ENCODE measurements at places on chromosomes 7 and 10.

DNA sequence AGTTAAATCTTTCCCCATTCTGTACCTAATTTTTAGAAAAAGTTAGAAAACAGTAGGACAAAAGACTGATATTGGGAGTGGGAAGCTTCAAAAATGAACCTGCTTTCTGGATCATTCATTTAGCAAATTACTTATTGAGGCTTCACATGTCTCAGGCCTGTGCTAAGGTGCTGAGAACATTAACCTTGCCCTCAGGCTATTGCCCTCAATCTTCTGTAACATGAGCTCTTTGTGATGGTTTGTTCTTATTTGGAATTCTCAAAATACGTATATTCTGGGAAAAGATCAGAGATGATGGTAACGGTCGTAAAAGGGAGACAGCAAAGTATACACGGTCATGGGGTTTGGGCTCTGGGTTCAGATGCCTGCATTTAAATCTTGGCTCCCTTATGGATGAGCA is 39.5 kb upstream of the PRKG1 start:
- no peak for DNase-seq

DNA sequence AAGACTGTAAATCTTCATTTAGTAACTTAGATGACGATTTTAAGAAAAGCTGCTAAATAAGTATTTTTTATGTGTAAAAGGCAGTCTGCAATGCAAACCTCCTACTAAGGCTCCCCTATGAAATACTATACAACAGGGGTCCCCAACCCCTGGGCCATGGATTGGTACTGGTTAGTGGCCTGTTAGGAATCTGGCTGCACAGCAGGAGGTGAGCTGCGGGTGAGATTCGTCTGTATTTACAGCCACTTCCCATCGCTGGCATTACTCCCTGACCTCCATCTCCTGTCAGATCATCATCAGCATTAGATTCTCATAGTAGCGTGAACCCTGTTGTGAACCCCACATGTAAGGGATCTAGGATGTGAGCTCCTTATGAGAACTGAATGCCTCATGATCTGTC is 580.4 kb downstream of the MAGI2 start:
- no peak for DNase-seq

- DNase-seq, result no peak
Measured at GRCh38 chr7:20593501-20593900, 22.0 kb upstream of the ABCB5 start.

DNA sequence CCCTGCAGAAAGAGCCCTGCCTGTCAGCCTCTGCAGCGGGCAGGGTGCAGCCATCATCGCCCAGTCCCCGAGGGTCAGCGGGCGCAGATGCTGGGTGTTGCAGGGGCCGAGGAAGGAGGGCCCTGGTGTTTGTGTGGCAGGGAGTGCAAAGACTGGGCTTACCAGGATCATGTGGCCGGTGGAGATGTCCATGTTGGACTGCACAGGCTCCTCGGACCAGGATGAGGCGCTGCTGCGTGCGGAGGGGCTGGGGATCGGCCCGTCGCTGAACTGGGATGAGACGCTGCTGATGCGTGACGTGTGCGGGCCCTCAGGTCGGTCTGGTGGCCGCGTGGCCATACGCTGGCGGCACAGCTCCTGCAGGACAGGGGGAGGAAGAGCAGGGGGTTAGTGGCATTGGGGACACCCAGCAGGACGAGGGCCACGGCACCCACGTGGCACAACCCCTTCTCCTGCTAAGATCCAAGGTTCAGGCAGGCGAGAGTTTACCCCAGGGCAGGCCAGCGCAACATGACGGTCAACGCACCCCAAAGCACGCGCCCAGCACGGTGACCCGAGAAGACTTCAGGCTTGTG is 319.5 kb downstream of the DNAJB6 start:
- DNase-seq, result no peak

GRCh38 chr7:47568547-47568946 is 13.4 kb downstream of the TNS3 start:
- no peak for DNase-seq

- no peak for DNase-seq
Measured at GRCh38 chr7:121053219-121053618, 64.7 kb downstream of the CPED1 start.

- no peak for DNase-seq
Measured at GRCh38 chr10:124008187-124008586, 85.2 kb downstream of the CHST15 start.

- no peak for DNase-seq
Measured at GRCh38 chr10:50997461-50997860, 76.8 kb upstream of the PRKG1 start.

DNA sequence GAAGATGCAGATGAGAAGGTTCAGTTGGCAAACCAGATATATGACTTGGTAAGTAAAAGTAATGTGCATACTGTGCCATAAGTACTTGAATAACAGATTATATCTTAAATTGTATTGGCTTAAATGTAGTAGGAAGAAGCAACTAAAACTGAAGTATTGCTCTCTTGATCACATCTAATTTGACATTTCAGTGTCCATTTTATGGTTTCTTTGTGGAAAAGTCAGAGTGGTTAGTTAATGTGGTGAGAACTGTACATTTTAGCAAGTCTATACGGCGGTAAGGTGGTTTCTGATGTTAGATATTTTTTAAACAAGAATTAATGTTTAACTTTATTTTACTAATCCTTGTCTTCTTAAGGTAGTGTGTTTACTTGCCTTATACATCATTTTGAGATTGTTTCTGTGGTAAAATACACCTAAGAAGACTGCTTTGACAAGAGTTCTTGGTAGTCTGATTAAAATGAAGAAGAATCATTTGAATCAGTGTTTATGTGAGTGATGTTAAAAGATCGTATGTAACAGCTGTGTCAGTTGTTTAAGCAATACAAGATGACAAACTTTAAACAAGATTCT is 5.1 kb downstream of the ING3 start:
- DNase-seq, result no peak

GRCh38 chr10:127612-128432 is 7.4 kb upstream of the ZMYND11 start:
- no peak for DNase-seq

DNA sequence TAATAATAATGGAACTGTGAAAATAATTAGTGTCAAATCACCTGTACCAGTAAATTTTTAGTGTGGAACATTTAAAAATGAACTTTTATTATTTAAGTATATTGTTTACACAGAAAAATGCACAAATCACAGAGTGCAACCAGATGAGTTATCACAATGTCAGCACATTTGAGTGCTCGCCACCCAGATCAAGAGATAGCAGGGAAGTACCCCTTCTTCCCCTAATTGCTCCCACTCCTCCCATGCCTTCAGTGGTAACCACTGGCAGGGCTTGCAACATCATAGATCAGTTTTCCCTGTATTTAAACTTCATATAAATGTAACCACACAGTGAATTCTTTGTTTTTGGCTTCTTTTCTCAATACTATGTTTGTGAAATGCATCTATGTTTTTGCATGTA is 7.8 kb upstream of the GPR141 start:
- no peak for DNase-seq

DNA sequence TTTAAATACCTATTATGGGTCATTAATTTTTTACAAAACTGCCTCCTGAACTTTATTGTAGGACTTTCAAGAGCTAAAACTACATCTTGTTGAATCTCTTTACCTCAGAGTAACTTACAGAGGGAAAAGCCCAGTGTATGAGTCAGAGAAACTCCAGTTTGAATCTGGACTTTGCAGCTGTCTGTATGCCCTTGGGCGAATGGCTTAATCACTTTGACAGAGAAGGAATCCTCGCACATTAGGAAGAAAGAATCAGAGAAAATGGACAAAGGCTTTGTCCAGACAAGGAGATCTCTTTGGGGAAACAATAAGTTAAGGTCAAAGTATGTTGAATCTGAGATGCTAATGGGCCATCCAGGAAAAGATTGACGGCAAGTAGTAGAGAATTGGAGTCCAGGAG is 484.2 kb upstream of the CELF2 start:
- DNase-seq, result peak; percentile 16

DNA sequence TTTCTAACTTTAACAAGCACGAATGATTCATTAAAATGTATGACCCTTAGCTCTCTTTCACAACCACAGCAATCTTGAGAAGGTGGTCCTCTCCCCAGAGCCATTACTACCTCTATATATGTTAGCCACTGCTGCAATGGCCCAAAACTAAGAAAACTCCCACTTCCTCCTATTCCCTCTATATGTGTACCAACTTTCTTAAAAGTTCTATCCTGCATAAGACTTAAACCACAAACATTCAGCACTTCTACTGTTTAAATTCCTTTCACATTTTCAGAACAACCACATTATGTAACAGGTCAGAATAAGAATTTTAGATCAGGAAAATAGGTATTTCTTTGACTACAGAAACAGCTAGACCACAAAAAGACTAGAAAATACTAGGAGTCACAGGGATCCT is 36.2 kb downstream of the WASL start:
- DNase-seq, result peak; percentile 58

- peak; percentile 83 for DNase-seq
Measured at GRCh38 chr10:30433306-30433729, 666 bp upstream of the MAP3K8 start.

GRCh38 chr10:72176701-72177100 is 39.1 kb upstream of the ANAPC16 start:
- no peak for DNase-seq

GRCh38 chr10:78196964-78197363 is 163.3 kb downstream of the RPS24 start:
- DNase-seq, result peak; percentile 54

- no peak for DNase-seq
Measured at GRCh38 chr7:148116829-148117403, 473.6 kb upstream of the C7orf33 start.
